Sigmoid colon (tissue), 7 donors: ENCODE measurements at places on chromosomes 1 and 21. TPM values are rescaled to one million over a fixed set of nuclear protein-coding genes. Genes with fewer than 3 reads are reported as not detected.

The LMX1A gene
- polyA plus RNA-seq, result 0.04 TPM

The KCNK1 gene
- polyA plus RNA-seq, result 24.2 TPM

The AKR7A3 gene
- polyA plus RNA-seq, result 78.3 TPM

The TTC22 gene
- polyA plus RNA-seq, result 39.1 TPM

The RGS13 gene
- 7.8 TPM for polyA plus RNA-seq

The FOXD2 gene
- 4.9 TPM for polyA plus RNA-seq

The HTR6 gene
- polyA plus RNA-seq, result 0.15 TPM

The APCS gene
- polyA plus RNA-seq, result not detected

The RHBG gene
- polyA plus RNA-seq, result not detected
